ENCODE measurements at places on chromosomes 2 and 18.

DNA sequence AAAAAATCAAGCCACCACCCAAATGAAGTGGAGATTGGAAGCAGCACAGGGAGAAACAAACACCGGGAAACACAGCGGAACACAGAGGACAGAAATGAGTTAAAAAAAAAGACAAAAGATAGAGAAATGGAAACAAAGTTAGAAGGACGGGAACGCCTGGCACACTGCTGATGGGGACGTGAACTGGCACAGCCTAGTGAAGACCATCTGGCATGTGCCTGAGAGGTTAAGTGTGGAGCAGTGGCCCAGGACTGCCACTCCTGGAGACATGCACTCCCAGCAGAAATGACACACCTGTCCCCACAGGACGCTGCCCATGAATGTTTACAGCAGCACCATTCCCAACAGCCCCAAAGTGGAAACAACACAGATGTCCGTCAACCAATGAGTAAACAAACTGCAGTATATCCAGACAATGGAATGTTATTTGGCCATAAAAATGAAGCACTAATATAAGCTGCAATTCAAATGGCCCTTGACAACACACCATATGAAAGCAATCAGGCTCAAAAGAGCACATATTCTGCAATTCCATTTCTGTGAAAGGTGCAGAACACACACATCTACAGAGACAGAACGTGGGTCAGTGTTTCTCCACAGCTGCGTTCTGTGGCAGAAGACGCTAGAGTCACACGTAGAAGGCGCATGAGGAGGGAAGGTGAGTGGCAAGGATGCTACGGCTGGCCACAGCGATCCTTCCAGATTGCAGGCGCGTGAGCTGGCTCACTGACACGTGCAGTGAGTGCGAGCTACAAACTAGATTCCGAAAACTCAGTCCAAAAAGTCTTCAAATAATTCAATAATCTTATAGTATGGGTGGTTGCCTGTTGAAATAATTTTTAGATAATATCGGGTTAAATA lies 24.6 kb downstream of the THAP4 start:
- DNase-seq = no peak

- DNase-seq = no peak
Observed at GRCh38 chr2:32864334-32865111, 82.2 kb upstream of the LTBP1 start.

- DNase-seq = peak; percentile 16
Observed at GRCh38 chr2:153478289-153479261, at the start of gene RPRM. Gene RPRM, minus strand, starts transcription at chr2:153478762. Its CDS starts 197 bp downstream, at chr2:153478565.

GRCh38 chr2:160293391-160294091 lies 93.5 kb upstream of the ITGB6 start:
- no peak for DNase-seq

DNA sequence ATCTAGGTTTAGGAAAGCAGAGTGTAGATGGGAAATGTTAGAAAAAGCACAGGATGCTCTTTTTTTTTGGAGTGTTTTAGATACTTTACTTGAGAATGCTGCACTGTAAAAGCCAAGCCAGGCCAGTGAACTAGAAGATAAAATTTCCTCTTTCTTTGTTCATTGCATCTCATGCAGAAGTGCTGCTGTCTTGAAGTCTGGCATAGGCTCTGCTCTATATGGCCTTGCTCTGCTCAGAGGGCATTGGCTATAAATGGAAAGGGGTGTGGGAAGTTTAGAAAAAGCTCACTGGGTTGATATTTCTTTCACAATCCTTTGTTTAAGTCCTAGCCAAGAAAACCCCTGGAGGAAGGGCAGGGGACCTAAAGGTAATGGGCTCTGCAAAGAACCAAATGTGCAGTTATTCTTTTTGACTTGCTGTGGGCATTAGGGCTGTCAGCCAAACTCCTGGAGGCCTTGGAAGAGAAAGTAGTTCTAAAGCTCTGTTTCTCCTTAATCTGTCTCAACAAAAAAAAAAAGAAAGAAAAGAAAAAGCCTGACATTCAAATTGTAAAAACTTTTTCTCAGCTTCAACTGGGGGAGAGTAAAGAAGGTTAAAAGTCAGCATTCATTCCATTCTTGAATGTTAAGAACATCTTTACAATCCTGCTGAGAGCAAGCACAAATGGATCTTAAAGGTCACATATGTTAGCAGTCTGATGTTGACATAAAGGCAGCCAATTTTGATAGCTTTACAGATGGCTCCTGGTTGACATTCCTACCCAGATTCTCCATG lies 338.3 kb downstream of the GULP1 start:
- no peak for DNase-seq

DNA sequence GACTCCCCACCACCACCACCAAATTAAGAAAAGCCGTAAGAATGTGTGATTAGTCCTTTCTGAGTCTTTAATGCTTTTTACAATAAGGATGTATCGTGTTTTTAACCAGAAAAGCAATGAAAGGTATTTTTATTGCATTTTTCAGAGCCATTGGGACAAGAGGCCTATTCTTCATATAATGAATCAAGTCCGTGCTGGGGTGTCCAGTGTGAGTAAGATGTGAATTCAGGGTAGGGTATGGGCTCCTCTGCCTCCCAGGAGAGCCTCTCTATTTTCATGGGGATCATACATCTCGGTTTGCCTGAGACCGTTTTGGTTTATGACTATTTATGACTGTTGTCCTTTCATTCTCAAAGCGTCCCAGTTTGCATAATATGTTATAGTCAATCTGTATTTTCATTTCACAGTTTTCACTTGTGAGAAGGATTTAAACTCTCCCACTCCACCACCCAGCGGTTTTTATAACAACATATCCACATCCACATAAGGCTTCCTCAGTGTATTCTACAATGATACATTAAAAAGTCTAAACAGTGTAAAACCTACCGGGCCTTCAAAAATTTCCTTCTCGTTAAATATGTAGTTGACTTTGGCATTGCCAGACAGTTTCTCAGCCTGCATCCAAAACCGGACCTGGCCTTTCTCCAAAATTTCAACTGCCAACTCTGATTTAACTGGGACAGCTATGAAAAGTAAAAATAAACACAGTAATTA lies 80.8 kb upstream of the LPIN2 start:
- no peak for DNase-seq

- DNase-seq = no peak
Observed at GRCh38 chr2:8472545-8473323, 209.1 kb upstream of the ID2 start.

GRCh38 chr2:224209555-224210285 lies 170.6 kb upstream of the SERPINE2 start:
- DNase-seq = no peak

DNA sequence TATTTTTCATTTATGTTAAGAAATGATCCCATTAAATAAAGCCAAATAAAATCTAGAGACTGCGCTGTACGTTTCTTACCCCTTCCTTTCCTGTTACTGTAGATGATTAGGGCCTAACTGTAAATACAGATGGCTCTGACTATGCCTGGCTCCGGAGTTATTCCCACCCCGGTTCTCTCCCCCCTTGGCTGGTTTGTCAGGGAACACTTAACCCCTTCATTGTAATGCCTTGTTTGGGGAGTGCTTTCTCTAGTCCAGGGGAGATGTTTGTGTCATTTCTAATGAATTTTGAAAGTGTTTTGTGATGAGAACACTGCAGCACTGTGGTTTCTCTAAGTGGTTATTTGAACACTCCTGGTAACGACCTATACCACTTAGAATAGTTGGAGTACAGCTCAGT lies 8.8 kb downstream of the UNC50 start:
- DNase-seq = no peak

DNA sequence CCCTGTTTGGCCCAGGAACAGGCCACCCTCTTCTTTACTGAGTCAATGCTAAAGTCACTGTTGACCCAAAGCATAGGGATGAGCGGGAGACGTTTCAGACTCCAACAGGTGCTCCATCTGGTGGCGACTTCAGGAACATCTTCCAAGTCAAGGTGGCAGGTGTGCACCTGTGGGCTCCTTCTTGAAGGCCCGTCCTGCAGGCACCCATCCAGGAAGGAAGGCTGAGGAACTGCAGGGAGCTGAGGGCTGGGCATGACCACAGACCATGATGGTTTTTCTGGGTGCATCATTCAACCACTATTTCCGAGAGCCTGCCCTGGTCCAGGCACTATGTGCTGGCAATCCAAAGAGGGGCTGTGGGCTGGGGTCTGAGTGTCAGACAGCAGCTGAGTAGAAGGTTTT lies 142.8 kb downstream of the NDUFA10 start:
- peak; percentile 40 for DNase-seq

GRCh38 chr2:134550566-134551164 lies 168.1 kb downstream of the TMEM163 start:
- DNase-seq = no peak

DNA sequence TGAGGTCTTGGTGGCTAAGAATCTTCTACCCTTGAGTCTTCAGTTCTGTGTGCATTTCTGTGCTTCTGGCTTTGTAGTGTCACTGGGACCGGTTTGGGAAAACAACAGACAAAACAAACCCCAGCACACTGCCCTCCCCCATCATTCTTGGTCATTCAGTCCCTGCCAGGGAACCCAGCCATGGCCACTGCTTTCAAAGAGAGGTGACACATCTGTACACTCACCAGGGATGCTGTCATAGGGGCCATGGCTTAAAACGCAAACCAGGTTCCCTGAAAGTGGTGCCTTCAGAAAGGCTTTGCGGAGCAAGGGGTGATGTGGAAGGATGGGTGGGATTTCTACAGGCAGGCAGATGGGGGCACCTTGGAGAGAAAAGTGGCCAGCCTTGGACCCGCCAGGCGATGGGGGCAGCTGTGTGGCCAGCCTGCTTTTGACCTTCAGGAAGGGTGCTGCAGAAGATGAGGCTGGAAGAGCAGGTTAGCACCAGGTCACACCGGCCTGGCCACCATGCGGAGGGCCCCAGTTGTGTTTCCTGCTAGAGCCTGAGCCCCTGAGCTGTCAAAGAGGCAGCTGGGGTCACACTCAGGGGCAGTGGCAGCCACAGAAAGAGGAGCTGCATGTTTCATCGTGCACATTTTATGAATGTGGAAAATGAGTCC lies 101.3 kb downstream of the INHBB start:
- no peak for DNase-seq

DNA sequence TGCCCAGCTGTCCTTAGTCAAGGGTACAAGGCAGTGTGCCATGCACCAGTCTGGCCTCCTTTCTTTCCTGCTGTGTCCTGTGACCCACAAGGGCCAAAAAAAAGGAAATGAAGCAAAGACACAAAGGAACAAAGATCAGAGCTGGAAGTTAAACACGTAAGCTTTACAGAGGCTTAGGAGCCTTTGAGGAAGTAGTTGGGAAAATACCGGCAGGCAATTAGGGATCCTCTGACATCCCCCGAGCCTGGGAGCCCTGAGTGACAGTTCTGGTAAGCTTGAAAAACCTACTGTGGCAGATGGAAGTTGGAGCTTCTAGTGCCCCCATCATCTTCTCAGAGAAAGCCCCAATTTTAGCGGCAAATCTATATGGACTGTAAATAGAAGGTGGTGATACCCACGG lies 78.5 kb downstream of the SPRED2 start:
- no peak for DNase-seq

- no peak for DNase-seq
Observed at GRCh38 chr18:53644799-53645471, 579.5 kb downstream of the MBD2 start.

DNA sequence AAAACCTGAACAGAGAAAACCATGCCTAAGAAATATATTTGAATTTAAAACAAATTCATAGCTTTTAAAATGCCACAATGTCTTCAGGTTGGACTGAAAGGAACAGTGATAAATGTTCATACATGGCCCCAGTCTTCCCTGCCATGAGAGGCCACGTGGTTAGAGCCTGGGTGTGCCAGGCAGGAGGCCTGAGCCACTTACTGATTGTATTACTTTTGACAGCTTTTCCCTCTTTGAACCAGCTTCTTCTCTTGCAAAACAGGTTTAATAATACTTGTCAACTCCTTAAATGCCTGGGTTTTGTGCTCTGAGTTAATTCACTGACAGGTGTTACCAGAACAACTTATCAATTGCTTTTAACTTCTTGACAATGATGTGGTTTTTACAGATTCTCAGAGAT lies 27.0 kb downstream of the RBKS start:
- no peak for DNase-seq

DNA sequence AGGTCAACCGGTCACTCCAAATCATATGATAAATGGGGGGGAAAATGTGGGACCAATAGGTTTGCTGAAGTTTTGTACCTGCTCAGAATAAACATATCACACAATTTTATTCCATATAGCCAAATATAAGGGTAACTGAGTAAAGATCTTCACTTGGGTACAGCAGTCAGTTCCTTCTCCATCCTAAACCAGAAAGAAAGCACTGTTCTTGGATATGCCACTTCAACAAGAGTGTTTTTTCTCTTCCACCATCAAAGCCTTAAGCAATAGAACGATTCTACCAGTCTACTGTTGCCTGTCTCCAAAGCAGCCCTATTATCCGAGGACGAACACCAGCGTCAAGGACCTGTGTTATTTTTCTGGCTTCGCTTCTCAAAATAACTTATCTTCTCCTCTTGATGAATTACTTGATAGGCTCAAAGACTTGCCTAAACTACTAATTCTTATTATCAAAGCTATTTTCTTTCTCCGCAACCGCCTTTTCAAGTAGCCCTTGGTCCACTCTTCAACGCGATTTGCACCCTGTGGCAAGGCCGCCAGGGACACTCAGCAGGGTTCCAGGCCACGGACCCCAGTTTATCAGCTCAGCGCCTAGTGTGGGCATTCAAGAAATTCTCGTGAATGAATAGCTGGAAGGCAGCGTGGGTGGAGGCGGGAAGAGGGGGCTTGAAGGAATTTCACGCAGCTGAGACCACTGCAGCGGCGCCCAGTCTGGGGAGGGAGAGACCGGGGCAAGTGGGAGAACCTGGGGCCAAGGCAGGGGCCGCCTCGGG lies 646 bp downstream of the ALS2 start:
- no peak for DNase-seq

GRCh38 chr18:48551100-48551499 lies 12.3 kb downstream of the CTIF start:
- no peak for DNase-seq

DNA sequence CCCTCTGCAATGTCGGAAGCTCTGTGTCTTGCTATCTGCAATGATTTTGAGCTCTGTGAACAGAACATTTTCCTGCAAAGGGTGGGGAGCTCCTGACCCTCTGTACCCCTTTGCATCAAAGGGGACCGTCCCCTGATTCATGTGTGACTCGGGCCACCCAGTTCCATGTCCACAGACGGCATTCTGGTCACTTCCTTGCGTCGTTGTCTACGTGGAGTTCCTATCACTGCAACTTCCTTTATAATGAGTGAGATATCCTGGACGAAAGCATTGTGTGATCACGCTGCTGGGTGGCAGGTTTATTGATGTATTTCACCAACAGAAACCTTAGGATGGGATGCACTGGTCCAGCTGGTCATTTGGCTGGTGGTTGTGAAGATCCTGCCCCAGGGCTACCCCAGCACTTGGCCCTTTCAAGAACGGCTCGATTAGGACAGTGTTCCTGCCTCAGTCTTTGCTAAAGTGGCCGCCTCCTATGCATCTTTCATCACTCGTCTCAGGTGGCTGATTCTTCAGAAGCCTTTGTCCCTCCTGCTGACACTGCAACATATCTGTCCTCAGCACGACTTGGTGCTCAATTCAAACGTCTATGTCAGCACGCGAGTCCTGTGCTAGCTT lies 202.7 kb downstream of the ACKR3 start:
- DNase-seq = no peak

- no peak for DNase-seq
Observed at GRCh38 chr2:21367421-21367820, 243.7 kb downstream of the TDRD15 start.

Data from central memory CD8-positive, alpha-beta T cell (primary cell).